ENCODE measurements at places on chromosomes 12 and 14.
A peak's percentile ranks its signal among the peaks of the same experiment; 100 is the strongest.

GRCh38 chr14:96304956-96305355 lies 48.9 kb downstream of the BDKRB1 start:
- DNase-seq = no peak

DNA sequence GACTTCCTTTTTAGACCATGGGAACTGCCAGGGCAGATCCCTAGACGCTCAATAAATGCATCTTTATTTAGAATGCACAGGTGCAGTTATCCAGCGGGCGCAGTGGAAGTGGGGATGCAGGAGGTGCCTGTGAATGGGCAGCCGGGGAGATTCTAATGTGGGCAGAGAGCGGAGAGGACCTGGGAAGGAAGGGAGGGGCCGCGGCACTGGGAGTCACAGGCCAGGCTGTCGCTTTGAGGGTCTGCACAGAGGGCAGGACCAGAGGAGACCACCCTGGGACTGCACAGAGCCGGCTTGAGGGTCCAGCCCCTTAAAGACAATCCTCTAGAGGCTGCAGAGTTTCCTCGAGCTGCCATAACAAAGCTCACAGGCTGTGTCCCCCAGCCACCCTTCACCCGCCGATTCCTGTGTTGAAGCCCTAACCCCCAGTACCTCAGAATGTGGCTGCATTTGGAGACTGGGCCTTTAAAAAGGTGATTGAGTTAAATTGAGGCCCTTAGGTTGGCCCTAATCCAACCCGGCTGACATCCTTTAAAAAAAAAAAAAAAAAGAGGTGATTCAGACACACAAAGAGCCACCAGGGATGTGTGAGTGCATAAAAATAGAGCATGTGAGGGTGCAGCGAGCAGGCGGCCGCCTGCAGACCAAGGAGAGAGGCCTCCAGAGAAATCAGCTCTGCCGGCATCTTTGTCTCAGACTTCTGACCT lies 44.4 kb upstream of the PPP2R5C start:
- DNase-seq = no peak

DNA sequence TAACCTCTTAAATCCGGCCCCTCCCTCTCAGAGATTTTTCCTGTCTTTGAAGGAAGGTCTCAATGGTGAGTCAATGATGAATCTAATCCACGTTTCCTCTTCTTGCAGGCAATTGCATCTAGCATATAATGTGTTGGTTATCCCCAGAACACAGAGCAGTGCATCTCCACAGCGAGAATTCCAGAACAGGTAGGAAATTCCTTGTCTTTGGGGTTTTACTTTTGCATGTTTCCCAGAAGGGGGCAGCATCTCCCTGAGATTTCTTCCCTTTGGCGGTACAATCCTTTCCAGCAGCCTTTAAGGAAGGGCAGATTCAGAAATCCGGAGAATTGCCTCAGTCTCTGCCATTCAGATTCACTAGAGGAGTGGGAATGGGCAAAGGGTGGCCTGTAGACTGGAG lies 128.0 kb downstream of the KCNA5 start:
- DNase-seq = peak; percentile 59

- no peak for DNase-seq
Measured at GRCh38 chr14:53900499-53900898, 56.1 kb downstream of the BMP4 start.

GRCh38 chr14:67497216-67497615 lies 8.7 kb upstream of the TMEM229B start:
- no peak for DNase-seq

DNA sequence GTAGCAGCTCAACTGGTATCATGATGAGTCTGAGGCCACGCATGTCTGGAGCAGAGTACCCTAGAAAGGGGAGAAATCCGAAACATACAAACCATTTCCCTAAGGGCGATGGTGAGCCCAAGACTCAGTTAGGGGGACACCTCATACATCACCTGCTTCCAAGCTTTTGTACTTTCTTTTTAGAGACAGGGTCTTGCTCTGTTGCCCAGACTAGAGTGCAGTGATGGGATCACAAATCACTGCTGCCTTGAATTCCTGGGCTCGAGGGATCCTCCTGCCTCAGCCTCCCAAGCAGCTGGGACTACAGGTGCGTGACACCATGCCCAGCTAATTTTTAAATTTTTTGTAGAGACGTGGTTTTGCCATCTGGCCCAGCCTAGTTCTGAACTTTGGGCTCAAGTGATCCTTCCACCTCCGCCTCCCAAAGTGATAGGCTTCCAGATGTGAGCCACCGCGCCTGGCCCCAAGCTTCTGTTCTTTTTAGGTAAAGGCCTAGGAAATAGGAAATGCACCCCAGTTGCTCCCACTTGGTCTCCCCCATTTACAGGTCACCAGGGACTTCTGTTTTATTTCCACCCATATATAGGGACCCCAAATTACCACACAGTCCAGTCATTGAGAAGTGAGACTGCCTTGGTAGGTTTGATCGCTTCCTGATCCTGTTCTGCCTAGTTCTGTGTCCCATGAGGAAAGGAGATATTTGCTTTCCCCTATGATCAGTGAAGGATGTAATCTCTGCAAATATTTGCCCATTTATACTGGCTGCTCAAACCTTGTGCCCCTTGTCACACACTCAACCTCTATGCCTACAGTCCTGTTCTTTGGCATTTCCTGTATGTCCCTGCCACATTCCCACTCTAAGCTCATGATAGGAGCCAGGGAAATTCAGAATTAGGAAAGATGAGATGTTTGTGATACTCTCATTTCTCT lies at the start of gene APOF:
Gene APOF, minus strand, starts transcription at position 728 of the 930 bp plus-strand sequence. Its CDS starts 112 bp downstream, at position 616.
- DNase-seq = no peak

DNA sequence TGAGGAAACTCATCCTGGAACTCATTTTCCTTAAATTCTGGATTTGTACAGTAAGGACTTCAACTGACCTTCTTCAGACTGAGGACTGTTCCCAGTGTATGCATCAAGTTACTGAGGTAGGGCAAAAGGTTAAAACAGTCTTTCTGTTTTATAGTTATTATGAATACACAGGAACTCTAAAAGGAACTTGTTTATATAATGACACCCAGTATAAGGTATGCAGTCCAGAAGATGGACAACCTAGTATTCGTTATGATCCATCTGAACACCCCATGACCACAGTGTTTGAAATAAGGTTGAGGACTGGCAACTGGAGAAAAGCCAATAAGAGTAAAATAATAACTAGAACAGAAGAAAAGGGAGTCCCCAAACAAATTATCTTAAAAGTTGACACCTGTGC lies 779.9 kb upstream of the TMEM132C start:
- DNase-seq = no peak

DNA sequence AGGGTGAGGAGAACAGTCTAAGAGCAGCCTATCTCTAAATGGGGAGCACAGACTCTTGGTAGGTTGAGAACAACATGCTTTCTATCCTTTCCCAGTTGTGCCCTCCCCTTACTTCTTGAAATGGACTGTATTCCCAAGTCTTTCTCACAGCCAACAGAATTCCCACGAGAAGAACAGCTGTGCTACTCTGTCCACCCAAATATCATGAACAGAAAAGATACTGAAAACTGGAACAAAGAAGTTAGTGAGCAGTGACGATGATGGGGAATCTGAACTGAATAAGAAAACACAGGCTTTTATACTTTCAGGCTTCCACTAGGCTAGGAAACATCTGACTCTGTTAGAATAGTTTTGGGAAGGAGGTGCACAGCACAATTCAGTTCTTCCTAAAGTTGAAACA lies 3.4 kb downstream of the NACA start:
- DNase-seq = no peak

GRCh38 chr12:43287706-43288383 lies 264.2 kb downstream of the ADAMTS20 start:
- DNase-seq = no peak

DNA sequence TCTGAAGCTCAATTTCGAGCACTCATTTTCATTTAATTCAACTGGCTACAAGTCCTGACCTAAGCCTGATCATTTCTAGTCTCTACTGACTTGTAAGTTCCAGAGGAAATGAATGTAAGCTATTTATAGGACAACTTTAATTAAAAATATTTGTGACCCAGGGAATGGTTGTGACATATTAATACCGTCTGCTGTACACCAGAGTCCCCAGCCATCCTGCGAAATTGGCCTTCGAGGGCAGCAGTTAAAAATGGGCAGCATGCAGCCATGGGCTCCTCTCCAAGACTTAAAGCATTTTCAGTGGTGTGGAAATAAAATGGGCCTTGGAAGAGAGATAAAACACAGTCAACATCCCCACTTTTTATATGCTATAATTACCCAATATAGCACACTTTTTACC lies 30.7 kb upstream of the OVCH1 start:
- DNase-seq = no peak

- no peak for DNase-seq
Measured at GRCh38 chr14:50725761-50726160, 57.7 kb upstream of the SAV1 start.

DNA sequence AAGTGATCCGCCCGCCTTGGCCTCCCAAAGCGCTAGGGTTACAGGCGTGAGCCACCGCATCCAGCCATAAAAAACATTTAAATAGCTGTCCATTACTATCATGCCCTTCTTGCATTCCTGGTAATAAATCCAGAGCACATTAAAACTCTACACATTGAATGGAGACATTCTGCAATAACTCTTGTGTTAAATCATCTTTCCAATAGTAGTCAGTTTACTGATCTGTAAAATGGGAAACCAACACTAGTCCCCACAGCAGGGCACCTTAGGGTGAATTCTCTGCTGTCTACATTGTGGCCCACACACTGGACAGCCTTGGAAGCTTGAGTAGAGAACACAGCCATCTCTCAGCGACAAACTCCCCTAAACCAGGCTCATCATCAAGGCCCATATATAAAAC lies 85.5 kb upstream of the NUDT4 start:
- no peak for DNase-seq

- peak; percentile 79 for DNase-seq
Measured at GRCh38 chr12:6943389-6943721, 261 bp upstream of the RNU7-1 start.

- peak; percentile 68 for DNase-seq
Measured at GRCh38 chr12:104959335-104959841, 1.3 kb upstream of the SLC41A2 start.

- DNase-seq = no peak
Measured at GRCh38 chr12:51217133-51217967, 512 bp downstream of the POU6F1 start.

DNA sequence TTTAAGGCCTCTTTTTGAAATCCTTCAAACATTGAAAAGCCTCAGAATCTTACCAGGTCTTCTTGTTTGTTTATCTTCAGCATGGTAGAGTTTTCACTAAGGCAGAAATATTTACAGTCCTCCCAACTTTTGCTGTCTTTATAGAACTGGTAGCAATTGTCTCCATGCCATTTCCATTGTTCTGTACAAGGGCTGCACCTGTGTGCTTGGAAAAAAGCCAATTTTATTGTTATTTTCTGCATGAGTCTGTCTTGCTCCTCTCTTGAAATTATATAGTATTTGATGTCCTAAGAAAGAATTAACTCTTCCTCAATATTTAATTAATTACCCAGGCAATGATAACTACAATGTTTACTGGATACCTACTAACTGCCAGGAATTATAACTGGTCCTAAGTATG lies 23.3 kb downstream of the CLEC1A start:
- DNase-seq = no peak

- no peak for DNase-seq
Measured at GRCh38 chr12:12349711-12350665, at the start of gene MANSC1. TSS of gene MANSC1 (minus strand) at chr12:12350242. CDS start at chr12:12343314, 6,928 bp downstream.

DNA sequence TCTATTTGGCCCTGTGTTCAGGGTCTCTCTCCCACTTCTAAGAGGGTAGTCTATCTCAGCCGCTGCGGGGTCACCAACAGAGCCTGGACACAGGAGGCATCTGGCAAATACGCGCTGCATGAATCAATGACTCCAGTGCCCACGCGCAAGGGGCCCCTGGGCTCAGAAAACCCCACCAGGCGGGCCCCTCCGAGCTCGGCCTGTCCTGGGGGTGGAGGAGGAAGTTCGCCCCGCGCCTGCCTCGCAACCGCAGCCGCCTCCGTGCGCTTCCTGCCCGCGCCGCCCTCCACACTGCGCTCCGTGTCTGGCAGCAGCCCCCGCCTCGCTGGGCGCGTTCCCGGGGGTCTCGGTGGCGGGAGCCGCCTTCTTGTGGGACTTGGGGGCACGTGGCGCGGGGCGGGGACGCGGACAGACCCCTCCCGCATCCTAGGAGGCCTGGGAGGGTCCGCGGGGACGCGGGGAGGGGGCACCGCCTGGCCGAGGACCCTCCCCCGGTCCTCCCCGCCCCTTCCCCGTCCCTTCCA lies 811 bp upstream of the FBRSL1 start:
- DNase-seq = no peak

- DNase-seq = no peak
Measured at GRCh38 chr12:59834659-59835474, 239.0 kb downstream of the SLC16A7 start.

- DNase-seq = peak; percentile 73
Measured at GRCh38 chr14:55446833-55447232, 6.4 kb upstream of the TBPL2 start.

DNA sequence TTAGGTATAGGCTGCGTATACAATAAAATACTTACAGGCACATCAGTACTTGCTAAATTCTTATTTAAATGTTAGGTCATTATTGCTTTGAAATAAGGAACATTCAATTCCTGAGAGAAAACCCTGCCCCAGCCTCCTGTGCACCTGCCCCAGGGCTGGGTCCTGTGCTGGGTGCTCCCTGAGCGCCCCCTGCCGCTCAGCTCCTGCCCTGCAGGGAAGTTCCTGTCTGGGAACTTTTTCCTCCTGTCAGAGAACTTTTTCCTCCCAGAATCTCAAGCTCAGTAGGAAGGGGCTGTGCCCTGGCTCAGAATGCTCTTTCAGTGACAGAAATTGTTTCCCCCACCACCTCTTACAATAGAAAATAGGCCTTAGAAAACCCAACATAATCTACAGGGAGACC lies 751.1 kb downstream of the TMEM121 start:
- DNase-seq = no peak

DNA sequence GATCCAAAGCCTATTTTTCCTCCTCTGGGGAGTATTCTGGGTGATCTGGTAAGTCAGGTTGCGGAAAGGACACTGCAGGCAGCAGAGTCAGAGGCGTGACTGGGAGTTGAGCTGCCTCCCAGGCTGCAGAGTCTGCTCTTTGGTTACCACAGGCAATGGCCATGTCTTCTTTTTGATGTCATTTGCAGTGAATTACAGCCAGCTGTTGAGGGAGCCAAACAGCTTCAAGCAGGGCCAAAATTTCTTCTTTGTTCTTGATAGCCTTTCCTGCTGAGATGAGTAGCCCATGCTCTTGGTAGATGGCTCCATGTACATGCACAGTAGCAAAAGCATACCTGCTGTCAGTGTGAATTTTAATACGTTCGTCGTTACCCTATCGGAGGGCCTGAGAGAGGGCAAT lies 116.6 kb upstream of the PZP start:
- no peak for DNase-seq

GRCh38 chr12:71626098-71626497 lies 37.5 kb downstream of the ZFC3H1 start:
- DNase-seq = no peak

DNA sequence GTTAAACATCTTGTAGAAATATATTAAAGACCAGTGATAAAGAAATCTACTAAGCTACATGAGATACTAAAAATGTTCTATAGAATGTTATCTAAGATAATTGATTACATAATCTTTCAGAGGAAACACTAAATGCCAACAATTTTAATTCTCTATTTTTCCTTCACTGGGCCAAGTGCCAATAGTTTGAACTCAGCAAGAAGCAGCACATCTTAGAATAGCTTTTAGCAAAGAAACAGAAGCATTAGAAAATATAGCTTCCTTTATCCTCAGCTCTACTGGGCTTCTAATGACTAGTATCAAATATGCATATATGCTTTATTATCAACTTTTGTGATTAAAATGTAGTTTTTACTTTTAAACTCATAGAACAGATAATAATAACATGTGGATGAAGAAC lies 461.4 kb upstream of the USP15 start:
- no peak for DNase-seq

Measured in RCC 7860 (cell line).